GM23248 (cell line): ENCODE measurements at places on chromosomes 12 and 14. TPM values are rescaled to one million over a fixed set of nuclear protein-coding genes. Genes with fewer than 3 reads are reported as not detected.

- H3K27me3 ChIP-seq, result no peaks in the 10 kb centered on the region
- no peaks in the 10 kb centered on the region for H3K36me3 ChIP-seq
Measured at GRCh38 chr14:29892327-29892726, 35.3 kb downstream of the PRKD1 start.

DNA sequence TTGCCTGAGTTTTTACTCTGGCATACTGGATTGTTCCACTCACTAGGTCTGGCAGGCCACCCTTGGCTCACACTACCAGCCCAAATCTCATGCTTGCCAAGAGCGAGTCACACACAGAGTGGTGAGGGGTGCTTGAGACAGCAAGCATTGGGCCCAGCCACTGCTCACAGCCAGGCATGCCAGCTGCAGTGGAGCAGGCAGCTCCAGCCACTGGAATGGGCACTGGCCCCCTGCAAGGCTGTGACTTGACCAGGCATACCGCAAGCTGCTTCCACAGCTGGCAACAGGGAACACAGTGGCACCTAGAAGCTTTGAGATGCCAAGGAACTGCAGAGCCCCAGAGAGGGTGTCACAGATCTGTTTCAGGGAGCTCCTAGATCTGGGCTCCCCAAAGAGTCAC lies 488.5 kb downstream of the LRFN5 start:
- no peak for DNase-seq
- H3K27ac ChIP-seq, result no peak overlapping the region
- H3K36me3 ChIP-seq, result no peaks in the 10 kb centered on the region
- no peaks in the 10 kb centered on the region for H3K4me1 ChIP-seq
- H3K4me3 ChIP-seq, result no peak overlapping the region

DNA sequence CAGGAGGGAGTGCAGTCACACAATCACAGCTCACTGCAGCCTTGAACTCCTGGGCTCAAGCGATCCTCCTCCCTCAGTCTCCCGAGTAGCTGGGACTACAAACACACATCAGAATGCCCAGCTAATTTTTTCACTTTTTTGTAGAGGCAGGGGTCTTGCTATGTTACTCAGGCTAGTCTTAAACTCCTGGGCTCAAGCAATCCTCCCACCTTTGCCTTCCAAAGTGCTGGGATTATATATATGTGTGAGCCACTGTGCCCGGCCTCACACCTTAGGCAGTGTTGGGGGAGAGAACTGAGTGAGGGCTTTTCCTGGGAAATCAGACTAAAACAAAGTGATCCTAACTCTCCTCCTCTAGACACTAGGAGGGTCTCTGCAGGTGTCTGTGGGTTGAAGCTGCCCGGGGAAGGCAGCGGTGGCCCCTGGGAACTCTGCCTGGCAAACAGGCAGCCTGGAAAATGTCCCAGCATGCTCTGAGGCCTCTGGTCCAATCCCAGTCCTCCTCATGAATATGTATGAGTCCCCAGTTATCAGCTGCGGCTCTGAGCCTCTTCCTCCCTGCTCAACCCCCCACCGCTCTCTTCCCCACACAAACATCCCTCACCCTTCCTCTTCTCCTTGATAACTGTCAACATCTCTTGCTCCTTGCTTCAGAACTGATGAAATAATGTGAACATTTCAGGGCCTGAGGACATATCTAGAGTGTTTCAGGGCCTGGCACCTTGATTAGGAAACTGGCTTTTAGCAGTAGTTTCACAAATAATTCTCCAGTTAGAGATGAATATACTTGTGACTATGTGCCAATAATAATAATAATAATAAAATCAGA lies 7.9 kb upstream of the NAA25 start:
- H3K4me1 ChIP-seq, result peaks cover 17% of the 10 kb centered on the region
- DNase-seq, result peak; percentile 32
- no peaks in the 10 kb centered on the region for H3K27me3 ChIP-seq
- peak overlapping the region; percentile 73 for H3K27ac ChIP-seq
- no peaks in the 10 kb centered on the region for H3K36me3 ChIP-seq
- H3K4me3 ChIP-seq, result peak overlapping the region; percentile 1; the same call in 1 of the 2 replicates

- no peaks in the 10 kb centered on the region for H3K27me3 ChIP-seq
- H3K4me1 ChIP-seq, result peaks cover 16% of the 10 kb centered on the region
- no peak overlapping the region for H3K27ac ChIP-seq
- no peak overlapping the region for H3K4me3 ChIP-seq
- no peaks in the 10 kb centered on the region for H3K36me3 ChIP-seq
- DNase-seq, result no peak
Measured at GRCh38 chr12:50555471-50555885, 50.7 kb downstream of the DIP2B start.

- no peak overlapping the region for H3K4me3 ChIP-seq
- DNase-seq, result peak; percentile 12
- H3K27me3 ChIP-seq, result no peaks in the 10 kb centered on the region
- no peaks in the 10 kb centered on the region for H3K4me1 ChIP-seq
- no peaks in the 10 kb centered on the region for H3K36me3 ChIP-seq
Measured at GRCh38 chr14:104436047-104436591, 143.4 kb upstream of the C14orf180 start.

GRCh38 chr14:88639221-88639620 lies 76.4 kb downstream of the ZC3H14 start:
- no peak overlapping the region for H3K27ac ChIP-seq
- H3K27me3 ChIP-seq, result no peaks in the 10 kb centered on the region
- H3K4me3 ChIP-seq, result no peak overlapping the region
- no peaks in the 10 kb centered on the region for H3K4me1 ChIP-seq
- no peak for DNase-seq

DNA sequence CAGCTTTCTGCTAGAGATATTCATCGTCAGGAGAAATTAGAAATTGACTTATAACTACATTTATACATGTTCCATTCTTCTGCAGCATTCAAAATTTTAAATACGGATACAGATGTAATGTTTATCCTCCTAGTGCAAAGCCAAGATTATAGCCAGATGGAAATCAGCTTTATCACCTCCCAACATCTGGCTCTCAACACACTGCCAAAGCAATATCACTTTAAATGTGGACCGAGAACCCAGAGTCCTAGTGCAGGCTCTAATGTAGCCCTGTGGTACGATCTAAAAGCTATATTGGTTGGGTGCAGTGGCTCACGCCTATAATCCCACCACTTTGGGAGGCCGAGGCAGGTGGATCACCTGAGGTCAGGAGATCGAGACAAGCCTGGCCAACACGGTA lies 6.5 kb downstream of the MLH3 start:
- H3K4me1 ChIP-seq, result peaks cover 56% of the 10 kb centered on the region
- peak overlapping the region; percentile 6; the same call in 1 of the 2 replicates for H3K27ac ChIP-seq
- H3K36me3 ChIP-seq, result peaks cover 7% of the 10 kb centered on the region; the same call in 1 of the 2 replicates
- H3K4me3 ChIP-seq, result 0 out of 2 replicates have a peak overlapping the region, but pooled peaks have one; percentile 1

- no peaks in the 10 kb centered on the region for H3K36me3 ChIP-seq
- H3K4me3 ChIP-seq, result no peak overlapping the region
- H3K4me1 ChIP-seq, result no peaks in the 10 kb centered on the region
Measured at GRCh38 chr14:31480156-31480555, 7.7 kb downstream of the GPR33 start.

GRCh38 chr12:65355461-65355860 lies 77.0 kb downstream of the MSRB3 start:
- no peaks in the 10 kb centered on the region for H3K27me3 ChIP-seq
- no peak overlapping the region for H3K27ac ChIP-seq
- peak; percentile 22 for DNase-seq
- no peaks in the 10 kb centered on the region for H3K4me1 ChIP-seq
- H3K4me3 ChIP-seq, result no peak overlapping the region

DNA sequence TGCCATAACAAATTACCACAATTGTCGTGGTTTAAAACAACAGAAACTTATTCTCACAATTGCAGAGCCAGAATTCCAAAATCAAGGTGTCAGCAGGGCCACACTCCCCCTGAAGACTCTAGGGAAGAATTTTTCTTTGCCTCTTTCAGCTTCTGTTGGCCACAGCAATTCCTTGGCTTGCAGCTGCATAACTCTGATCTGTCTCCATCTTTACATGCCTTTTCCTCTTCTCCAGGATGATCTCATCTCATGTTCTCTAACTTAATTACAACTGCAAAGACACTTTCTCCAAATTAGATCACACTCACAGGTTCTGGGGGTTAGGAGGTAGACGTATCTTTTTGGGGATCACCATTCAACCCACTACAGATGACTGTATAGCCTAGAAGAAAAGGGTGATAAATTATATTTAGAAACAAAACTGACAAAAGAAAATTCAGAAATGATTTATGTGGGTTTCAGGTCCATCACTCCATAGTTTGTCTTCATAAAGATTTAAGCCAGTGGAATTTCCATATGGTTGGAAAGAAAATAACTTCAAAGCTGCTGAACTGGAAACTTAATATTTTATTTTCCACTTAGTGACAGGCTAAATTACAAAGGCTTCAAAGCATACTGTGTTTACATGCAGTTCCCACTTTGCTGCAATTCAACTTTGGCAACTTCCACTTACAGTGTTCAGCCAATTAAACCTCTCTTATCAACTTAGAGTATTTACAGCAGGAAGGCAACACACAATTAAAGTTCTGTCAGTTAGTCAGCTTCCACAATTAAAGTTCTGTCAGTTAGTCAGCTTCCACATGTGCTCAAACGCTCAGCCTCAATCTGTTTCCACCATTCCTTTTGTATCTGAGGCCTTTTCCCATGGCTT lies 213.3 kb downstream of the EPS8 start:
- no peak overlapping the region for H3K4me3 ChIP-seq
- H3K27ac ChIP-seq, result no peak overlapping the region
- DNase-seq, result no peak
- H3K36me3 ChIP-seq, result no peaks in the 10 kb centered on the region
- H3K4me1 ChIP-seq, result no peaks in the 10 kb centered on the region
- no peaks in the 10 kb centered on the region for H3K27me3 ChIP-seq

DNA sequence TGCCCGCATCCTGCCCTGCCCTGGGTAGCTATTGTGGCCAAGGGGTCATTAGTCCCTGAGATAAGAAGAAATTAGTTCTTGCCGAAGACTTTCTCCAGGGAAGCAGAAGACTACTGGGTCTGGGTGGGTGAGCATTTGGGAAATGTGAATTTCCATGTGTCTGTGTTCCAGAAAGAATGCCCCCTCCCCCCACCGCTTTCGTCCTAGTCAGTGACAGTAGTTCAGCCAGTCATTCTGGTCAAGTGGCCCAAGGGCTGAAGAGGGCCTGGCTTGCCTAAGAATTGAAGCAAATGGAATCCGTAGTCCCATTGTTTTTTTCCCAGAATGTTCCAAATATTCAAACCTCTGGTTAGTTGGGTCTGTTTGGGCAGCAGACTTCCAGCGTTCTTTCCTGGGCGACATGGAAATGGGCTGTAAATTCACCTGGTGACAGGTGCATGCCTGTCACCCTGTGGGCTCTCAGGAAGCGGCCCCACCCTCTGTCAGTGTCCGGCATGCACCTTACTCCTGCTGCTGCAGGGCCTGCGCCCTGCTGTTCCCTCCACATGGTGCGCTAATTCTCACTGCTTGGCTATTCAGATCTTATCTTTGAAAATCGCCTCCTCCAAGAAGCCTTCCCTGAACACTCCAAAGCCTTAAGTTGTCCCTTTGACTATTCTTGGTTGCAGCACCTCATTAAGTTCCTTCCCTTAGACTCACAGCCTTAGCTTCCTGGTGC lies 1.4 kb upstream of the RFLNA start:
- no peaks in the 10 kb centered on the region for H3K36me3 ChIP-seq
- H3K4me1 ChIP-seq, result peaks cover 18% of the 10 kb centered on the region
- no peak for DNase-seq
- no peak overlapping the region for H3K27ac ChIP-seq
- peaks cover 3% of the 10 kb centered on the region for H3K27me3 ChIP-seq
- no peak overlapping the region for H3K4me3 ChIP-seq

Gene AQP6
- total RNA-seq, result not detected in 2 replicates

Gene LHX5
- total RNA-seq, result not detected in 2 replicates

Gene SOCS2
- total RNA-seq, result 72.6 and 80.2 TPM in 2 replicates

Gene RASSF9
- total RNA-seq, result 0.89 and 1.5 TPM in 2 replicates

Gene ACADS
- total RNA-seq, result 14.5 and 20.6 TPM in 2 replicates

Gene VSX2
- total RNA-seq, result not detected in 2 replicates

Gene WSCD2
- total RNA-seq, result not detected in 2 replicates
